ENCODE measurements at places on chromosomes 3 and 15.

DNA sequence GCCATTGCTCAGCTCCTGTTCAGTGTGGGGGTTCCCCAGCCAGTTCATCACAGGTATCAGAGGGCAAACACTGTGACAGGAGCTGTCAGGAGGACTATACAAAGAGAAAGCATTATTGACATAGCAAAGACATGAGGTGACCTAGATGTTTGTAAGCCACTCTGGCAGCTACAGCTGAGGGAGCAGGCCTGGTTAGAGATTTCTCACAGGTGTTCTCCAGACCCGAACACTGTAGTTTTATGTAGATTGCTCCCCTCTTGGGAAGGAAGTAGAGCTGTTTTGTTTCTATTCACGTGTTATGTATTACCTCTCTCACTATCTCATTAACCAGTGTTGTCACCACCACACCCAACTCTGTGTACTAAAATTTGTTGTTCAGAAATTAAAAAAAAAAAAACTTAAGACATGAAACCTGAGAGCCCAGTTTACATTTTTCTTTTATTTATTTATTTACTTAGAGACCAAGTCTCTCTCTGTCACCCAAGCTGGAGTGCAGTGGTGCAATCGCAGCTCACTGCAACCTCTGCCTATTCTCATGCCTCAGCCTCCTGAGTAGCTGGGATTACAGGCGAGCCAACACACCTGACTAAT lies 123.7 kb downstream of the RBPMS2 start:
- peak; percentile 41 for DNase-seq

DNA sequence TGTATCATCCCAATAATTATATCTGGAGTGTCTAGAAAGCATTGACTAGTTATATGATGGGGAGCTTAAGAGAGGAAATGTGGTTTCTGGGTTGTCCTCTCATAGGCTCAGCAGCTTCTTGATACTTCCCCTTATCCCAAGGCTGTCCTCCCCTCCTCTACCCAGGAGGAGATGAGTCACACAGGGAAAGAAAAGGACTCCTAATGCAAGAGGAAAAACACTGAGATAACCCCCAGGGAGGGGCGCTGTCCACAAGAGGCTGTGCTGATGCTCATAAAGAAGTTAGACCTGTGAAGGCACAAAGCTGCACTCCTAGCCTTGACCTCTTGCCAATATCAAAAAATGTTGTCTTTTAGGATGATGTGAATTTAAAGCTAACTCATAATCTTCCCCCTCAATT lies 28.8 kb upstream of the GYG1 start:
- no peak for DNase-seq

- no peak for DNase-seq
Observed at GRCh38 chr3:168545591-168545990, 449.9 kb upstream of the GOLIM4 start.

- DNase-seq = no peak
Observed at GRCh38 chr3:156834962-156835535, 8.9 kb downstream of the LEKR1 start.

DNA sequence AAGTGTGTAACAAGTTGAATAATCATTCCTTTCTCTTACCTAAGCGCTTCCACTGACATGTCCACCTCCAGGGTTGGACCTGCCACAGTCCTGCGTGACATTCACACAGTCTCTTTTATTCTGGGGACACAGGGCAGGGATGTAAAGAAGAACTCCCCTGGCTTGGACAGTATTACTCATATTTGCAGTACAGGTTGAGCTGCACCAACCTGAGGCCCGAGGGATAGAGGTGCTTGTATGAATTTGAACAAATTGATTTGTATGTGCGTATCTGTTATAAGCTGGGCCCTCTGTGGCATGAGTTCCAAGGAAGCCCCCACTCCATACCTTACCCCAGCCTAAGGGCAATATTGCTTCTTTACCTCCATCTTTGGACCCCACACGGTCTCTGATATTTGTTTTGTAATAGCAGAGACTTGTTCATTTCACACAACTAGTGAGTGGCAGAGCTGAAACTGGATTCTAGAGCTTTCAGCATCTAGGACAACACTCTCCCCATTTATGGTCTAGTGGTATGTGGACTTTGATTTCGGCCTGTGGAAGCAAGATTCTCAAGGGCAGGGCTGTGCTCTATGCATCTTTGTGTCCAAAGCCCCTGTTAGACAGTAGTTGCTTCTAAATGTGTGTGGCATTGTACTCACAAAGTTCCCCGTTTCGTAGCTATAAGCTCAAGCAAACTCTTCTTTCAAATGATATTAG lies 39.2 kb downstream of the FAH start:
- DNase-seq = no peak

- no peak for DNase-seq
Observed at GRCh38 chr3:74613060-74613459, 1.4 kb downstream of the CNTN3 start.

- DNase-seq = peak; percentile 3
Observed at GRCh38 chr15:44427756-44428724, 611 bp downstream of the CTDSPL2 start.

- no peak for DNase-seq
Observed at GRCh38 chr3:174199696-174200095, 659.4 kb upstream of the NAALADL2 start.

All from stimulated activated CD4-positive, alpha-beta T cell treated with anti-CD3 and anti-CD28 coated beads, Interleukin-2, amount 100 ng/mL, for 4 hours (primary cell).